ENCODE measurements at places on chromosomes 5 and 9. TPM values are rescaled to one million over a fixed set of nuclear protein-coding genes. Genes with fewer than 3 reads are reported as not detected.

DNA sequence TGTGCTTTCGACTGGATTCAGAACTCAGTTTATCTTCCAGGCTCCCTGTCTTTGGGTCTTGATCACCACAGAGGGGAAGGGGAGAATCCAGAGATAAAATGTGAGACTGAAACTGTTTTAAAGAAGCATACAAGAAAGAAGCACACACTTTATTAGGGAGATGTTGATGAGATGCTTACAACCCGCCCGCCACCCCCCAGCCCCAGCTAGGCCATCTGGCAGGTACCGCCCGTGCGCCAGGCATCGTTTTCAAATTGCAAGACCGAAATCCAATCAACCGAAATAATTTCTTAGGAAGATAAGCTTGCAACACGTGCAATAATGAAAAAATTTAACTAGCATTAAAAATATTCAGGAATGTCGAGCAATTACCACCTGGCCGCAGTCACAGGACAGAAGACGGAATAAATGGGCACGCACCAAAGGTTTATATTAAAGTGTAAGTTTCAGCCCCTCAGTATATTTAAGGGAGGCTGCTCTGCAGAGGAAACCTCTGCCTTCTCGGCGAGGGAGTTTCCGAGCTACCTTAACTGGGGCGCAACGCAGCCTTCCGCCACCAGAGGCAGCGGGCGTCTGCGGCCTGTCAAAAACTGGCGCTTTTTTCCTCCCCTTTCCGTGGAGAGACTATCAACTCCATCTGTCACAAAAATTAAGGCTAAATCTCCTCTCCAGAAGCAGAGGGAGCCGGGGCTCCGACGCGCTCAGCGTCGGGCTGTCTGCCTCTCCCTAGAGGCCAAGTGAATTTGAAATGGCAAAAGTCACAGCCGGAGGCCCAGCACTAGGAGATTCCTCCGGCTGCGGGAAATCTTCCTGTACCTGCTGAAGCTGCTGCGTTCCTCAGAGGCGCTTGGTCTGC lies 996 bp upstream of the GAS1 start:
- DNase-seq: peak; percentile 75
- H3K27ac ChIP-seq: peak overlapping the region; percentile 88
- H3K36me3 ChIP-seq: no peaks in the 10 kb centered on the region
- H3K4me3 ChIP-seq: peak overlapping the region; percentile 81
- peaks cover 13% of the 10 kb centered on the region for H3K4me1 ChIP-seq

- DNase-seq: no peak
- H3K27me3 ChIP-seq: no peaks in the 10 kb centered on the region
- no peak overlapping the region for H3K4me3 ChIP-seq
Measured at GRCh38 chr5:10222326-10222725, 27.4 kb downstream of the ATPSCKMT start.

GRCh38 chr5:169356181-169356580 lies 55.2 kb upstream of the SLIT3 start:
- no peaks in the 10 kb centered on the region for H3K36me3 ChIP-seq
- no peak for DNase-seq
- H3K4me3 ChIP-seq: no peak overlapping the region

Gene SLC4A9
- total RNA-seq: 0.32 TPM
